ENCODE measurements at places on chromosomes 12 and 14.

DNA sequence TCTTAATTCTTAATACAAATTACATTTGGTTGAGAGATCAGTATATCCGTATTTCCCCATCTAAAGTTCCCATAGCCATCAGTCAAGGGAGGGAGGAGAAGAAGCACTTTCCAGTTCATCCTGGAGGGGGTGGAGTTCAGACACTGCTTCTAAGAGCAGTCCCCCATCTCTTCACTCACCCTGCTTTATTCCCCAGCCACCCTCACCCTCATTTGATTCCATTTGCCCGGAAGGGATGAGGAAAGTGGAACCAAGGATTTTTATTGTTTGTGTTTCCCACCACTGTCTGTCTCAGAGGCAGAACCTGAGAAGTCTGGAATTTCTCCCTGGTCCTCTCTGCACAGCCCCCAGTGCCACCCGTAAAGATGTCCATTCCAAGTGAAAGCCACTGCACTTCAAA lies 134.2 kb upstream of the HIF1A start:
- no peak for DNase-seq

- DNase-seq = no peak
Measured at GRCh38 chr12:95004610-95005009, 1.1 kb upstream of the NDUFA12 start.

DNA sequence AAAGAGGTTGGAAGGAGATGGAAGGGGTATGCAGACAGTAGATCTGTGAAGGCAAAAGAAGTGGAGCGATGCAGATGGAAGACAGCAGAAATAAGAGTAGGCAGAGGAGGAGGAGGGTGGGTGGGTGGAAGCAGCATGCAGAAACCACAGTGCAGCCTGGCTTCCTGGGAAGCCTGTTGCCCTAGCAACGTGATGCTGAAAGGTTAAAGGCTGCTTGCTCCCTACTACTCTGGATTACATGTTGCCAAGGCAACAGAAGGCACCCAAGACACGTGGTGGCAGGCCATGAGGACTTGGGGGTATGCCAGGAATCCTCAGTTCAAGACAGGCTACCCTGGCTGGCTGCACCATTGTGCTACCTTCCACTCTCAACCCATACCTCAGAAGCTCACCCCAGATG lies 129.6 kb downstream of the GRIN2B start:
- no peak for DNase-seq

GRCh38 chr12:60197589-60197988 lies 601.8 kb downstream of the SLC16A7 start:
- DNase-seq = no peak

DNA sequence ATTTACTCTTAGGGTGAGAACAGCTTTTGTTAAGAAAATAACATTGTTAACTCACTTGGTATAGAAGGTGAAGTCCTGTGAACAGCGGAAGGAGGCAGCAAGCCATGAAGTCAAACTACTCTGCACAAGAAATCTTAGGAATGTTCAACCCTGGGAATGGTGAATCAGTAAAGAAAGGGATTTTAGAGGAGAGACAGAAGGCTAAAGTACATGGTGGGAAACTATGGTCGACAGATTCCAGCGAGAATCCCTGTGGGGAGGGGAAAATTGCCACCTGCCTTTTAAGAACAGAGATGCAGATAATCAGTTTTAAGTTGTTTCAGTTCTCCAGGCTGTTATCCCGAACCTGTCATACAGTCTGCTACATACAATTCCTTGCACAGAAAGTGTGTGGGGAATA lies 63.2 kb upstream of the PTPRR start:
- no peak for DNase-seq

GRCh38 chr12:47488888-47489287 lies 216.9 kb downstream of the RPAP3 start:
- DNase-seq = no peak

DNA sequence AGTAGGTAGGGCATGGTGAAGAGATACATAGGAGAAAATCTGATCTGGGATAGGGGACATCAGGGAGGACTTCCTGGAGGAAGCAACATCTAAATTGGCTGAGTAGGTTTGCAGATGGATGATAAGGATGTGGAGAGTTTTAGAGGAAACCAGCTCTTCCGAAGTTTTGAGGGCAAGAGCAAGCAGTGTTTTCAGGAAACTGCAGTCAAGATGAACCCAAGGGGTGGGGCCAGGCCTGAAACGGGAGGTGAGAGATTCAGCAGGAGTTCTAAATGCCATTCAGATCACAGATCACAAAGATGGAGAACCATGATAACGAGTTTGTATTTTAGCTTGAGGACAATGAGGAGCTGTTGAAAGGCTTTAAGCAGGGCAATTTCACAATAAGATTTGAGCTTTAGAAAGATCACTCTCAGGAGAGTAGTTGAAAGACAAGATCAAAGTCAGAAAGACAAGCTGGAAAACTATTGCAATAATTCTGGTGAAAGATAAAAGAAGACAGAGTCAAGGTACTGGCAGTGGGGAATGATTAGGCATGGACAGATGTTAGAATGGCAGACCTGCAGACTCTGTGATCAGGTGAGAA lies 70.1 kb upstream of the PLXNC1 start:
- DNase-seq = no peak

GRCh38 chr12:129200576-129200975 lies 347.3 kb downstream of the GLT1D1 start:
- no peak for DNase-seq

DNA sequence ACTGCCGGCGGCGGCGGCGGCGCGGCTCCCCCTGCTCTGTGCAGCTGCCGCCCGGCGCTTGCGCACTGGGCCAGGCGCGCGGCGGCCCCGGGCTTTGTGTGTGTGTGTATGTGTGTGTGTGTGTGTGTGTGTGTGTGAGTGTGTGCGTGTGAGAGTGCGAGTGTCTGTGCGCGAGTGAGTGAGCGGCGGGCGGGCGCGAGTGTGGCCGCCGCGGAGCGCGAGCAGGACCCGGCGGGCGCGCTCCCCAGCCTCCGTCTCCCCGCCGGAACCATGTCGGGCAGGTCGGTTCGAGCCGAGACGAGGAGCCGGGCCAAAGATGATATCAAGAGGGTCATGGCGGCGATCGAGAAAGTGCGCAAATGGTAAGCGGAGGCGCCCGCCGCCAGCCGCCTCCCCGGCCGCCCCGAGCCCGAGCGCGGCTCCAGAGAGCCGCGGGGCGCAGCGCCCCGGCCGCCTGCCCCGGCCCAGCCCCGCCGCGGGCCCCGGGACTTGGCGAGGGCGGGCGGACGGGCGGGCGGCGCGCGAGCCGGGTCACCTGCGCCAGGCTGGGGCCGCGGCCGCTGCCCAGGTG lies at the start of gene BCL7A:
Gene BCL7A, plus strand, starts transcription at position 63 of the 571 bp plus-strand sequence. Its CDS starts 208 bp downstream, at position 271.
- no peak for DNase-seq

GRCh38 chr14:49962621-49963020 lies 69.7 kb downstream of the ARF6 start:
- no peak for DNase-seq

DNA sequence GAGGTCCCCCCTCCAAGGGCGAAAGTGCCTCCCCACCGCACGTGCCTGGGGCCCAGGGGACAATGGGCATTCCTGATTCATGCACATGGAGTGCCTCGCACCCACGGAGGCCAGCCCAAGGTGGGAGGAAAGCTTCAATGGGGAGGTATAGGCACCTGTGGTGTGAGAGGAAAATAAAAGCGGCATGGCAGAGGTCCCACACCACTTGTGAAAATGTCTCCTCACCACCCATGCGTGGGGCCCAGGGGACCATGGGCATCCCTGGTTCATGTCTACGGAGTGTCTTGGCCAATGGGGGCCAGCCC lies 384.7 kb downstream of the ALG10 start:
- no peak for DNase-seq

DNA sequence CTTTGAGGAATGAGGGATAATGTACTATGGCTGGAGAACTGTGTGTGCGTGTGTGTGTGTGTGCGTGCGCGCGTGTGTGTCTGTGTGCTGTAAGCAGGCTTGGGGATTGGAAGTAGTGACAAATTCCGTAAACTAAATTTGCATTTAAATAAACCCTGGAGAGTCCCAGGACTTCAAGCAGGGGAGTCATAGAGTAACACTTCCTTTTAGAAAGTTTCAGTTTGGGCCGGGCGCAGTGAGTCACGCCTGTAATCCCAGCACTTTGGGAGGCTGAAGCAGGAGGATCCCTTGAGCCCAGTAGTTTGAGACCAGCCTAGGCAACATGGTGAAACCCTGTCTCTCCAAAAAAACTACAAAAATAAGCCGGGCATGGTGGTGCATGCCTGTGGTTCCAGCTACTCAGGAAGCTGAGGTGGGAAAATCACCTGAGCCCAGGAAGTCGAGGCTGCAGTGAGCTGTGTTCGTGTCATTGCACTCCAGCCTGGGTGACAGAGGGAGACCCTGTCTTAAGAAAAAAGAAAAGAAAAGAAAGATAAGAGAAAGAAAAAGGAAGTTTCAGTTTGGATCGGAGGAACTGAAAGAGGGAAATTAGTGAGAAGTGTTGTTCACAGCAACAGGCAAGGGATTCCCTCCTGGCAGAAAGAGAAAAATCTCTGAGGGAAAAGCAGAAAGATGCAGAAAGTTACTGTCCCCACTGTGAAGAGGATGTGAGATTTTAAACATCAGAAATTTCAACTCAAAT lies 222.7 kb upstream of the SOX5 start:
- no peak for DNase-seq

DNA sequence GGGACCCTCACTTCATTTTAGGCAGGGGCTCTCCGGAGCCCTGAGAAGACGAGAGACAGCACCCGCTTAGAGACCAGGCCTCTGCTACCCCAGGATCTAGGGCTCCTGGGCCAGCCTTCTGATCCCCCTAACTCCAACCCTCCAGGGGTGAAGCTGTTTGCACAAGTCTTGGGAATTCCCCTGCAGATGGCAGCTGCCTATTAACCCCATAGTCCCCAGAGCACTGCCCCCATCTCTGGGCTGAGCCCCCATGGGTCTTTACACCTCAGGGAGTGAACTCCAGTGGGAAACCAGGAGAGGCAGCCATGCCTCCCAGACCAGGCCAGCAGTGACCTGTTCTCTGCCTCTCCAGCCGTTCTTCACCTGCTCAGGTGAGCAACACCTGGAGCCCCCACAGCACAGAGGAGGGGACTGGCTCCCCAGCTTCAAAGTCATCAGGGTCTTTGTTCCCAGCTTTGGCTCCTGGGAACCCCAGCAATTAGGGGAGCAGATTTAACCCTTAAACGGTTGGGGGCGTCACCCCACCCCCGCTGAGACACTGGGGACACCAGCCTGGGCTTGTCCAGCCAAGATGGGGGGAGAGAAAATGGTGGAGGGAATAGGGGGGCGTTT lies 2.3 kb downstream of the WNT10B start:
- DNase-seq = no peak

DNA sequence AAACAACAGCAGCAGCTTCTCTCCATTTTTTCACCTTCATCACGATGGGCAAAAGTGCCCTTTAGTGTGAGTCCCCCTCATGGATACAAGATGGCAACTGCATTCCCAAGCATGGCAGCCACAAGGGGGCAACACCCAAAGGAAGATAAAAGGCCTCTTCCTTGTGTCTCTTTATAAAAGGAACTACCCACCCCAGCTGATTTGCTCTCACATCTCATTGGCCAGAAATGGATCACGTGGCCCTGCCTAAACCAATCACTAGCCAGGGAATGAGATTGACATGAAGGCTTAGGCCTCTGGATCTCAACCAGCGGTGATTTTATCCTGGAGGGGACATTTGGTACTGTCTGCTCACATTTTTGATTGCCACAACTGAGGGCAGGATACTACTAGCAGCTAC lies 21.9 kb upstream of the IFT81 start:
- no peak for DNase-seq

GRCh38 chr12:89552376-89552775 lies 26.5 kb upstream of the POC1B start:
- DNase-seq = no peak

GRCh38 chr12:21843795-21844194 lies 69.3 kb upstream of the KCNJ8 start:
- DNase-seq = no peak

GRCh38 chr12:19761463-19761862 lies 322.2 kb downstream of the AEBP2 start:
- no peak for DNase-seq

DNA sequence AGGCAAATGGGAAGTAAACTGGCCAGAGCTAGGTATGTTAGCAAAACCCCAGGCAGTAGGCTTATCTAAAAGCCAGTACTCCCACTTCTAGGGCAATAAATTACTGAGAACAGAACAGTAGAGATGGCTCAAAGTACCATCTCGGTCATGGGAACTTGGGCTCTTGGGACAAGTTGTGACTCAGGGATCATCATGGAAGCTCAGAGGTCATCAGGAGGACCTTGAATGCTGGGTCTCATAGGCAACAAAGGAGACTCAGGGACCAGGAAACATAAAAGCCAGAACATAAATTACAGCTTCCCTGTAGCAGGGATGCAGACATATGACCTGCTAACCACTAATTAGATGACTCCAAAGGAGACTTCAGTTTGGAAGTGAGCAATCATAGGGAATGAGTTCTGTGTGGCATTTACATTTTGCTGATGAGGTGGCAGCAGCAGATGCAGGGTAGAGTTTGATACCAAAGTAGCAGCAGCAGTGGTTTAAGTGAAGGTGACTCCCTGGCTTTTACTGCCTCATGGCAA lies 97.6 kb upstream of the SCAF11 start:
- no peak for DNase-seq

- no peak for DNase-seq
Measured at GRCh38 chr12:80814453-80814852, 97.7 kb downstream of the MYF5 start.

DNA sequence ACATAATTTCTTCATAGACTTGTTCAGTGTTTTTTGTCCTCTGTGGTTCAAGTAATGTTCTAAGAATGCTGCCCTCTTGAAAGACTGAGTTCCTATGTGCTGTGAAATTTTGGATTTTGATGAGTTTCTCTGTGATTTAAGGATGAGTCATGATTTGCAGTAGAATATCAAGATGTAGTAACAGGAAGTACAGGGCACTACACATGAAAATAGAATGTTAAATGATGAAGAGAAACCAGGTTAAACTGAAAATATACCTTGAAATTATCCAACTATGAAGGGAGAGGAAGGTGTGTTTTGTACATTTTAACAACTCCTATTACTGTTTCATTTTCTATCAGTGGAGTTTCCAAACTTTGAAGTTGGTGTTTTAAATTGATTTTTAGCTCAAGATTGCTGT lies 4.8 kb downstream of the ELK3 start:
- DNase-seq = no peak

DNA sequence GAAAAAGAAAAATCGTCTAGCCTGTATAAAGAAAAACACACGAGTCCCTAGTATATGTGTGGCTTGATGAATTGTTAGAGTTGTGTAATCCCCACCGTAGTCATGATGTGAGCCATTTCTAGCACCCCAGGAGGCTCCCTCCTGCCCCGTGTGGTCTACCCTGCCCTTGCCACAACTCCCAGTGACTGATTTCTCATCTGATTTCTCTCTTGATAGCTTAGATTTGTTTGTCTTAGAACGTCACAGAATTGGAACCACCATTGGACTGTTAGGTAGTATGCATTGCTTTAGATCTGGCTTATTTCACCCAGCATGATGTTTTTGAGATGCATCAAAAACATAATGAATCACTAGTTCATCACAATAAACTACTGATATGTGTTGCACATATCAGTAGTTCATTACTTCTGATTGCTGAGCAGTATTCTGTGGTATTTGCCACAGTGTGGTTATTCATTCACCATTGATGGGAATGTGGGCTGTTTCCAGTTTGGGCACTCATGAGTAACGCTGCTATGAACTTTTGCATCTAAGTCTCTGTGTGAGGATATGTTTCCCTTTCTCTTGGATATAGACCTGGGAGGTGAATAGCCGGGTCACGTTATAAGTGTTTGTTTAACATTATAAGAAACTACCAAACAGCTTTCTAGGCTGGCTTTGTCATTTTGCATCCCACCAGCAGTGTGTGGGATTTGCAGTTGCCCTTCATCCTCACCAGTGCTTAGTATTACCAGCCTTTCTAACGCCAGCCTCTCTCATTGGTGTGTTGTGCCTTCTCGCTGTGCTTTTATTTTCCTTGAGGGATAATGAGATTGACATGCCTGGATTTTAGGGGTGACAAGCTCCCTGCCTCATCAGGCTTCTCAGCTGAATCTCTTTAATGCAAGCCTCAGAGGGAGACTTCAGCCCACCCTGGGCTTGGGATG lies 31.9 kb upstream of the NCOR2 start:
- DNase-seq = no peak

All from right renal pelvis (tissue), 4 donors.